ENCODE measurements at places on chromosomes 1 and 21.

DNA sequence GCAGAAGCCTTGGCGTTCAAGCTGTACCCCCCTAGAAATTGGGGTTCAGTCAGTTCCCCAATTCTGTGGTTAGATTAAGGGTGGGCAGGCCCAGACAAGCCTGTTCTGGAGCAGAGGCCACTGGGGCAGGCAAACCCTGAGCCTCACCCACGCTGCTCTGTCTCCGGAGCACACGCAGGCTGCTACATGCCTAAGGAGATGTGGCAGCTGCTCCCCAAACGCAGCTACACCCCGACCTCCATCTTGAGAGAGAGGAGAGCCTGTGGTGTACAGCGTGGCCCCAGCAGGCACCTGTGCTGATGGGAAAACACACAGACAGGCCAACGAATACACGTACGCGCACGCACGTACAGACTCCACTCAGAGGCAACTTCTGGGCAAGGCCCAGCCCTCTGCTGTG lies 33.9 kb upstream of the GRHL3 start:
- H3K4me3 ChIP-seq: no peak overlapping the region
- H3K36me3 ChIP-seq: no peaks in the 10 kb centered on the region
- no peaks in the 10 kb centered on the region for H3K27me3 ChIP-seq
- DNase-seq: no peak
- no peaks in the 10 kb centered on the region for H3K4me1 ChIP-seq
- no peak overlapping the region for H3K27ac ChIP-seq

DNA sequence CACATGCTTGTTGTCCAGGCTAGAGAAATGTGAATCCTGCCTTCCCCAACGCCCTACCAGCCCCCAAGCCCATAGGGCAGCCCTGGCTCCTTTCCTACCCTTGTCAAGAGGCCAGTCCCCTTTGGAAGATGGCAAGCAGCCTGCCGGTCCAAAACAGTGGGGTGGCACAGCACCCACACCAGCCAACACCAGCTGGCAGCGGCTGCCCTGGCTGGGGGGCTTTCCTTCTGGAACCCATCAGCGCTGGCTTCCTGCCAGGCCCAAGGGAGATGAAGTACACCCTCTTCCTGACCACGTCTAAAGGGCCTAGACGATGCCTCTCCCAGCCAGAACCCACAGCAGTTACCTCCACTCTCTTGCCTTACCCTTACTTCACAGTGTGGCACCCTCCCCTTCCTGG lies 24.2 kb downstream of the KCNN3 start:
- peaks cover 28% of the 10 kb centered on the region for H3K4me1 ChIP-seq
- no peak for DNase-seq
- H3K36me3 ChIP-seq: no peaks in the 10 kb centered on the region
- H3K27ac ChIP-seq: peak overlapping the region; percentile 72
- no peaks in the 10 kb centered on the region for H3K27me3 ChIP-seq

- H3K4me3 ChIP-seq: no peak overlapping the region
- H3K27ac ChIP-seq: no peak overlapping the region
- H3K4me1 ChIP-seq: no peaks in the 10 kb centered on the region
- DNase-seq: no peak
Measured at GRCh38 chr1:4773226-4773625, 118.8 kb downstream of the AJAP1 start.

DNA sequence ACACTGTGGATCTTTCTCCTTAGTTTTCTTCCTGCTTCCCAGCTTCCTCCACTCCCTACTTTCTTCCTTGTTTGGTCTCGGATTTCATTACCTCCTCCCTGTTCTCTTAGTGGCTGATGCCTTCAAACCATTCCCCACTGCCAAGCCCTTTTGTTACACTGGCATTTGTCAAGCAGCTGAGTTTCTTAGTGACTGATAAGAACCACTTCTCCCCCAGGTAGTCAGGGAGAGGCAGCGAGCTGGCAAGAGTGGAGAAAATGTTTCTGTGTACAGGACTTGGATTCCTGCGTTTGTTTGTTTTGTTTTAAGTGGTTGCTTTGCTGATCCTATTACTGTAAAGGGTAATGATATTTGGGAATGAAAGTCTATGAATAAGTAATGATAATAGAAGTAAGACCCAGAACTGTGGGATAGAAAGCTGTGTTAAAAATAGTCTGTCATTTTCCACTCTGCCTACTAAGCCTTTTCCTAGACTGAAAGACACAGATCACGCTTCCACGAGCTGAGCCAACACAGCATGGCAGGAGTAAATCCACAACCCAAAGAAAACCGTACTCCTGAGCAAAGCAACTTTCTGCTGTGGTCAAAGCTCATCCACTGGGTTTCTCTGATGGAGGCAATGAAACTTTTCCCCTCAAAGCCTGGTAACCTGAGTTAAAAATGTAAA lies 10.1 kb upstream of the SERTAD4 start:
- H3K27me3 ChIP-seq: no peaks in the 10 kb centered on the region
- peak; percentile 41 for DNase-seq
- H3K27ac ChIP-seq: peak overlapping the region; percentile 65
- H3K4me1 ChIP-seq: peaks cover 12% of the 10 kb centered on the region
- no peaks in the 10 kb centered on the region for H3K36me3 ChIP-seq
- H3K4me3 ChIP-seq: no peak overlapping the region

DNA sequence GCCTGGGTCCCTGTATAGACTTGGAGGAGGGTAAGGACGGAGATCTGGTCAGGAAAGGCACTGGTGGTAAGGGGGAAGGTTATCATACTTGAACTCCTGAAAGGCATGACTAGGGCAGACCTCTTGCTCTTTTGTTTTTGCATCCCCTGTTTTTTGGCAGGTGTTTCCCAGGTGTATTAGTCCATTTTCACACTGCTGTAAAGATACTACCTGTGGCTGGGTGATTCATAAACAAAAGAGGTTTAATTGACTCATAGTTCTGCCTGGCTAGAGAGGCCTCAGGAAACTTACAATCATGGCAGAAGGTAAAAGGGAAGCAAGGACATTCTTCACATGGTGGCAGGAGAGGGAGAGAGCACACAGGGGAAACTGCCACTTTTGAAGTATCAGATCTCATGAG lies 57.2 kb upstream of the APOBEC4 start:
- no peak overlapping the region for H3K27ac ChIP-seq
- H3K27me3 ChIP-seq: no peaks in the 10 kb centered on the region
- H3K36me3 ChIP-seq: no peaks in the 10 kb centered on the region
- peaks cover 12% of the 10 kb centered on the region for H3K4me1 ChIP-seq
- H3K4me3 ChIP-seq: no peak overlapping the region
- DNase-seq: no peak

DNA sequence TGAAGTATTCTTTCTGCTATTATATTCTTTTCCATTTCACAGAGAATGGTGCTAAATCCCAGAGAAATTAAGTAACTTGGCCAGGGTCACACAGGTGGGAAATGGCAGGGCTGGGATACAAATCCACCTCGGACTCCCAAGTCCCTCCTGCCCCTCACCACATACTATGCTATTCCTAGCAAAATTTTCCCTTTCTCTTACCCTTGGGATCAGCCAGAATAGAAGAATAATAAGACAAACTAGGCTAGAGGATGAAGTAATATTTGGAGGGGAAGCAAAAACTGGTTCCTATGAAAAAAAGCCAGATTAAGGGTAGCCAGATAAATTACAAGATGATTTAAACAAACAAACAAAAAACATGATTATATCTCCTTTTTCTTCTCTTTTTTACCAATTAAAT lies 62.5 kb downstream of the TGFB2 start:
- H3K4me3 ChIP-seq: no peak overlapping the region
- H3K27ac ChIP-seq: no peak overlapping the region
- H3K4me1 ChIP-seq: peaks cover 3% of the 10 kb centered on the region
- H3K36me3 ChIP-seq: no peaks in the 10 kb centered on the region
- H3K27me3 ChIP-seq: no peaks in the 10 kb centered on the region

DNA sequence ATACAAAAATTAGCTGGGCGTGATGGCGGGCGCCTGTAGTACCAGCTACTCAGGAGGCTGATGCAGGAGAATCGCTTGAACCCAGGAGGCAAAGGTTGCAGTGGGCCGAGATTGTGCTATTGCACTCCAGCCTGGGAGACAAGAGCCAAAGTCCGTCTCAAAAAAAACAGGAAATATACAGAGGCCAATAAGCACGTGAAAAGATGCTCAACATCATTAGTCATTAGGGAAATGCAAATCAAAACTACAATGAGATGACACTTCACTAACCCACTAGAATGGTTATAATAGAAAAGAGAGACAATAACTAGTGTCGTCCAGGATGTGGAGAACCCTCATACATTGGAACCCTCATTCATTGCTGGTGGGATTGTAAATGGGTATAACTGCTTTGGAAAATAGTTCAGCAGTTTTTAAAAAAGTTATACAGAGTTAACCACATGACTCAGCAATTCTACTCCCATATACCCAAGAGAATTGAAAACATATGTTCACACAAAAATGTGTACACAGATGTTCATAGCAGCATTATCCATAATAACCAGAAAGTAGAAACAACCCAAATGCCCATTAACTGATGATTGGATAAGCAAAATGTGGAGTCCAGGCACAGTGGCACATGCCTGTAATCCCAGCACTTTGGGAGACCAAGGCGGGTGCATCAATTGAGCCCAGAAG lies 6.4 kb upstream of the E2F2 start:
- no peaks in the 10 kb centered on the region for H3K36me3 ChIP-seq
- no peak for DNase-seq
- no peaks in the 10 kb centered on the region for H3K4me1 ChIP-seq
- no peak overlapping the region for H3K4me3 ChIP-seq
- H3K27ac ChIP-seq: no peak overlapping the region
